ENCODE measurements at places on chromosomes 2 and 18.

DNA sequence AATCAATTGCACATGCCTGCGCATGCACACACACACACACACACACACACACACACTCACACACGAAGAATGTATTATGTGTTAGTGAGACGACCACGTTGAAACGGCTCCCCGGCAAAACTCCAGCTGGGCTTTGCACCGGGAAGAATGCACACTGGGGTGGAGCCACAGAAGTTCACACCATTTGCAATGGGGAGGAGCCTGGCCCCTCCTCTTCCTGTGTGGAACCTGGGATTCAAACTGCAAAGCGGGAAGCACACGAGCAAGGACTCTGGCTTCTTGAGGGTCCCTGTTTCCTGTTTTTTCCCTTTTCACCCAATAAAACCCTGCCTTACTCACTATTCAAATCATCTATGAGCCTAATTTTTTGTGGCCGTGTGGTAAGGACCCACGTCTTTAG is 304.0 kb upstream of the TMEFF2 start:
- no peak for DNase-seq

GRCh38 chr18:65994302-65994701 is 243.5 kb downstream of the CDH7 start:
- DNase-seq = no peak

DNA sequence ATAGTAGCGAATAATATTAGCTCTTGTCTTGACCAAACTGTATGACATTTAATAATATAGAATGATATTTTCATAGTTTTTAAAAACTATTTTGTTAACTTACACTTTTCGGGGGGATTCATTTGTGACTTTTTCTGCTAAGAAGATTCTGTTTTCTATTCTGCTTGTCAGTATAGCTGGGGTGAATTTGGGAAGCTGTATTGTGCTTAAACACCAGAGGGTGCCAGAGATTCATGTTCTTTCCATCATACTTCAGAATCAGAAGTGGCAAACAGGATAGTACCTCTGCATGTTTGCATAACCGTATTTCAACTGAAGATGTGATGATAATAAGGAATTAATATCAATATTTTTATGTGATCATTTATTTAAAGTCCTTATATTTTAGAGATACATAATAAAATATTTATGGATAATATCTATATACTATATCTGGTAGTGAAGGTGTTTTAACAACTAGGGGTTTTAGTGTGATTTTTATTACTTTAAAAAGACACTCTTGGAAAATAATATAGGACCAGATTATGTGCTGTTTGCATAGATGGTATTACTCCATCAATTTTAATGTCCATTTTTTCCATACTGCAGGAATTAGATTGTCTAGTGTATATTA is 81.0 kb downstream of the TAF4B start:
- DNase-seq = peak; percentile 24

- no peak for DNase-seq
Observed at GRCh38 chr2:76128622-76129021, 417.9 kb upstream of the GCFC2 start.

GRCh38 chr18:56431551-56431950 is 206.8 kb downstream of the TXNL1 start:
- no peak for DNase-seq

- no peak for DNase-seq
Observed at GRCh38 chr18:38487521-38487920, 921.9 kb upstream of the CELF4 start.

- no peak for DNase-seq
Observed at GRCh38 chr18:2425426-2426317, 145.6 kb downstream of the METTL4 start.

DNA sequence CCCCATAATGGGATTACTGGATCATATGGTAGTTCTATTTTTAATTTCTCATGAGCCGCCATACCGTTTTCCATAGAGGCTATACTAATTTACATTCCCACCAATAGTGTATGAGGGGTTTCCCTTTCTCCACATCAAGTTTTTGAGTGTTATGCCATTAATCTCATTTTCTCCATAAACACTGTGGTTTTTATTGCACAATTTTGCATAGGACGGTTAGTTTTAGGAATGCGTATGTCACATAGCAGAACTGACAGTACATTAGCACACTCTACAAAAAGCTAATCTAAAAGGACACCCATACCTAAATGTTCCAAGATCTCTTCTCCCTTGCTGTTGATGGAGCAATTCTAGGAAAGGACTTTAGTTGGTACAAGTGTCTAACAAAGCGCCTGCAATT is 32.5 kb downstream of the DARS1 start:
- DNase-seq = no peak

GRCh38 chr2:80947601-80948130 is 643.1 kb upstream of the LRRTM1 start:
- DNase-seq = no peak

GRCh38 chr2:48248251-48248933 is 281.6 kb upstream of the STON1 start:
- peak; percentile 48 for DNase-seq

DNA sequence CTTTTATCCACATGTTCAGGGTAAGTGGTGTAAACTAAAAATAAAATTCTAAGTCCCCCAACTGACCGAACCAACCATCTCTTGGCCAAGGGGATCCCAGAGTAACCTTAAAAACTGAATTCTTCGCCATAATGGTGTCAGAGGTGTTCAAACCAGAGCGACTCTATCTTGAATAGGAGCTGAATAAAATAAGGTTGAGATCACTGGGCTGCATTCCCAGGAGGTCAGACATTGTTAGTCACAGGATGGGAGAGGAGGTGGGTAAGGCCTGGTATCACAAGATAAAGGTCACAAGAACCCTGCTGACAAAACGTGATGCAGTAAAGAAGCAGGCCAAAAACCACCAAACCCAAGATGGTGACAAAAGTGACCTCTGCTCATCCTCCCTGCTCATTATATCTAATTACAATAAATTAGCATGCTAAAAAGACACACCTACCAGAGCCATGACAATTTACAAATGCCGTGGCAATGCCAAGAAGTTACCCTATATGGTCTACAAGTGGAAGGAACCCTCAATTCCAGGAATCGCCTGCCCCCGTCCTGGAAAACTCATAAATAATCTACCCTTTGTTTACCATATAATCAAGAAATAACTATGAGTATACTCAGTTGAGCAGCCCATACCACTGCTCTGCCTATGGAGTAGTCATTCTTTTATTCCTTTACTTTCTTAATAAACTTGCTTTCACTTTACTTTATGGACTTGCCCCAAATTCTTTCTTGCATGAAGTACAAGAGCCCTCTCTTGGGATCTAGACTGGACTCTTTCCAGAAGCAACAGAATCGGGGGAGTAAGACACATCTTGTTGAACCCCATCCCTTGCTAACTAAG is 302.4 kb downstream of the STK39 start:
- no peak for DNase-seq

GRCh38 chr18:78670778-78671391 is 308.7 kb upstream of the SALL3 start:
- DNase-seq = no peak

DNA sequence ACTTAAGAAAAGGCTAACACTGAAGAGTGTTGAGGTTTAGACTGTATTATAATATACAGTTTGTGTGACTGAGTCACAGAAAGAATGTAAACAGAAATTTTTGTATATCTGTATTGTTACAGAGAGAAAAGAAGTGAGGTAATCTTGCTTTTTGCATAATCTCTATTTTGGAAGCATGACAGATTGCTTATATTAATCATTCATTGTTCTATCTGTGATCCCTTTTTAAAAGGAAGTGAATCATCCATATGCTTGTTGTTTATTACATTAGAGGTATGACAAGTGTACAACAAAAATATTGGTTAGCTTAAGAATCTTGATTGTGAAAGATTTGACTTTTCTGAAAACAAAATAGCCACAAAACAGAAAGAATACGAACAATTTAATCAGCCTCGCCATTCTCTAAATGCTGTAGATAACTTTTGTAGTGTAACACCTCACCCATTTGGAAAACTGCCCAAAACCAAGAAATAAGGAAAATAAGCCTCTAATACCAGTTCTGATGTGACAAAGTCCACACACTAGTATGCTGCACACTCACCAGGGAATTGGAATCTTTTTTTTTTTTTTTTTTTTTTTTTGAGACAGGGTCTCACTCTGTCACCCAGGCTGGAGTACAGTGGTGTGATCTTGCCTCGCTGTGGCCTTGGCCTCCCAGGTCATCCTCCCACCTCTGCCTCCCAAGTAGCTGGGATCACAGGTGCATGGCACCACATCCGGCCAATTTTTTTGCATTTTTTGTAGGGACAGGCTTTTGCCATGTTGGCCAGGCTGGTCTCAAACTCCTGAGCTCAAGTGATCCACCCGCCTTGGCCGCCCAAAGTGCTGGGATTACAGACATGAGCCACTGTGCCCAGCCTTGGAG is 91.5 kb upstream of the LPIN2 start:
- no peak for DNase-seq

DNA sequence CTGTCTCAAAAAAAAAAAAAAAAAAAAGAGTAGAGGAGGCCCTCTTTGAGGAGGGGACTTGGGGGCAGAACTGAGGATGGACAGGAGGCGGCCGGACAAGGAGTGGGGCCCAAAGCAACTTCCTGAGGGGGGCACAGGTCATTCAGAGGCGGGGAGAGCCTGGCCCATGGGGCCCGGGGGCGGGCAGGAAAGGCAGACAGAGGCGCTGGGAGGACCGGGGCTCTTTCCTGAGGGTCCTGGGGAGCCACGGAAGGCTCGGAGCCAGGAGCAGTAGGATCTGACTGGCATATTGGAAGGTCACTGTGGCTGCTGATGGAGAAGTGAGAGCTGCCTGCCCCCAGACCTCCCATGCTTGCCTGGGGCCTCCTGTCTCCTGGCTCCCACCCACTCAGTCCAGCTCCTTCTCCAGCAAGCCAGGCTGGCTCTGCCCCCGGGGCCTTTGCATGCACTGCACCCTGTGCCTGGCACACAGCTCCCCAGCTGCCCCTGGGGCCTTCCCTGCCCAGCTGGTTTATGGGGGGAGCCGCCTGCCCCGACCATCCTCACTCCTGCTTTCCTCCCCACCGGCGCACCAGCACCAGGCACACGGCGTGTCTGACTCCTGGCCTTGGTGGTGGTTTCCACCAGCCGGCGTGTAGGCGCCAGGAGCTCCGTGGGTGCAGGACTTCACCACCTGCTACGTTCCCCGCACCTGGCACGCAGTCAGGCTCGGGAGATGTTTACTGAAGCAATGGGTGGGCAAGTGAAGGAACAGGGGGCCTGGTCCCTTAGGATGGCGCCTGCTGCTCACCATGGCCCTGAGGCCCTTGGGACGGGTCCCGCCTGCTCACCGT is 5.6 kb downstream of the ESPNL start:
- no peak for DNase-seq

DNA sequence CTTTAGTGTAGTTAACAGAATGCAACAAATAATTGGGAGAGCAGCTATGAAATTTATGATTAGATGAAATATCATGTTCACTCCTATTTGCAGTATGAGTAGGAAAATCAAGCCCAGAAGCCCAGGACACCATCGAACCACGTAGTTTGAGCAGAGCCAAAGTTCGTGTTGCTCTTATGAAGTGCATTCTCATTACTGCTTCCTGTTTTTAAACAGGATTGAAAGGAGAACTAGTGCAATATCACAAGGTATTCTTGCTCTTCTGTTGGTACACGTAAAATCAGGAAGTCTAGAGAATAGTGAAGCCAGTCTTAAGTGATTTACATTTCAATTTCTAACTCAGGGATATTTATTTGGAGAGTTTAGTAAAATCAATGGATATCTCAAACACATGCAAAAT is 21.1 kb downstream of the ARHGAP15 start:
- DNase-seq = no peak

GRCh38 chr18:48742706-48743475 is 204.1 kb downstream of the CTIF start:
- no peak for DNase-seq

GRCh38 chr2:9565436-9566153 is 10.0 kb upstream of the ADAM17 start:
- DNase-seq = no peak

GRCh38 chr18:58069721-58070292 is 25.8 kb downstream of the NEDD4L start:
- no peak for DNase-seq

DNA sequence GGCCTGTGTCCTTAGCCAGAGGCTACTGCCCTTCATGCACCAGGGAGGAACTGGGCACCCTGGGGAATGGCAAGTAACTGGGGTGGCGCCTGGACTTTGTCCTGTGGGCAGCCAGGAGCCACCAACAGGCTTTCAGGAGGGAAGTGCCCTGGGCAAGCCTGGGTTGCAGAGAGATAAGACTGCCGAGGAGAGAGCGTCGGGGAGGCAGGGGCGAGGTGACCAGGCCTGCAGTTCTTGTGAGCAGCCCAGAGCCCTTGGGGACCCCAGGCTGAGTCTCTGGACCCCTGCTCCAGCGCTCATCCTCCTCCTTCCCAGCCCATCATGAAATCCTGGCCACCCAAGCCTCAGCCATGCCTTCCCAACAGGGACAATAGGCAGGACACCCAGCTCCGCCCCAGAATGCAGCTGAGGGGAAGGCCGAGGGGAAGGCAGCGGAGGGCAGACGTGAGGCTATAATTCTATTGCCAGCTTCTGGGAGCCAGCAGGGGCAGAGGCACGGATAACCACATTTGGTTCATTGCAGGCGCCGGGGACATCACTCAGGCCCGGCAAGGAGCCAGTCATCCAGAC is 25.1 kb downstream of the ADRA2B start:
- no peak for DNase-seq

DNA sequence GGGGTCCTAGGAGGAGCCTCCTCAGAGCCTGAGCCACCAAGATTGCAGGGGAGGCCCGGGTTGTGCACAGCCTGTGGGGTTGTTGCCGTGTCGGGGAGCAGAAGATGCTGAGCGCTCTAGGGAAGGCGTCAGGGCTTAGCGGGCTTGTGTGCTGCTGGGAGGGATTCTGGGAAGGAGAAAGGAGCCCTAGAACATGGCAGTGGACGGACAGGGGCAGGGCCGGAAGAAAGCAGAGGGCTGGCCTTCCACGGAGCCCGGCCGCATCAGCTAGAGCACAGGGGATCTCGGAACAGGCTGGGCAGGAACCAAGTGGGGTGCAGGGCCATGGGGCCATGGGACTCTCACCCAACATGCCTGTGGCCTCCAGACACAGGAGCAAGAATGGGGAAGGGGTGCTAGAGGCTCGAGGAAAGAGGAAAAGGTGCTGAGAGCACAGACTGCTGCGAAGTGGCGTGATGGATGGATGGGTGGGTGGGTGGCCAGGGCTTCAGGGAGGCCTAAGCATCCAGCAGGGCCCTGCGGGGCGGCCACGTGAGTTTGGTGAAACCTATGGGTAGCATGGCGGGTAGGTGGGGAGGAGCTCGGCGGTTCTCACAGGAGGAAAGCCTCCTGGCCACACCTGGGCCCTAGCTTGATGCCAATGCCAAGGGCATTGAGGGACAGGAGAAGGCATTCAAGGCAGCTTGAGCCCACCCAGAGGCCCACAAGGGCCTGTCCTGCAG is 35.8 kb downstream of the MTERF4 start:
- DNase-seq = no peak

- DNase-seq = no peak
Observed at GRCh38 chr2:195562570-195563566, 94.2 kb upstream of the SLC39A10 start.

DNA sequence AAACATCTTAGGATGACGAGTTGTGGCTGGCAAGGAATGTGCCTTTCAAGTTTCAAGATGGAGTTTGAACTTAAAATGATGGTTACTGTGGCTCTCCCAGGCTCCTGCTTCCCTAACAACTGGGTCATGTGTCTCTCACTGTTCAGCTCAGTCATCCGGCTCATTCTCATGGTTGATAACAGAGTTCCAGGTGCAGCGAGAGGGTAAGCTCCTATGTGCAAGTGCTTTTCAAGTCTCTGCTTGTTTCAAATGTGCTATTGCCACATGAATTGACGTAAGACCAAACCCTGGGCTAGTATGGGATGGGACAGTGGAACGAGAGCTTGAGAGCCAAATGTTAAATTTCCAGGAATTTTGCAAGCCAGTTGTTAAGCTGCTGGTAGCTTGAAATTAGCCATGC is 19.5 kb upstream of the PUM2 start:
- no peak for DNase-seq

Data from GM12878 (cell line).